ENCODE measurements at places on chromosomes 2 and 18. TPM values are rescaled to one million over a fixed set of nuclear protein-coding genes. Genes with fewer than 3 reads are reported as not detected.

The CCDC150 gene
- 14.2 TPM for polyA plus RNA-seq

DNA sequence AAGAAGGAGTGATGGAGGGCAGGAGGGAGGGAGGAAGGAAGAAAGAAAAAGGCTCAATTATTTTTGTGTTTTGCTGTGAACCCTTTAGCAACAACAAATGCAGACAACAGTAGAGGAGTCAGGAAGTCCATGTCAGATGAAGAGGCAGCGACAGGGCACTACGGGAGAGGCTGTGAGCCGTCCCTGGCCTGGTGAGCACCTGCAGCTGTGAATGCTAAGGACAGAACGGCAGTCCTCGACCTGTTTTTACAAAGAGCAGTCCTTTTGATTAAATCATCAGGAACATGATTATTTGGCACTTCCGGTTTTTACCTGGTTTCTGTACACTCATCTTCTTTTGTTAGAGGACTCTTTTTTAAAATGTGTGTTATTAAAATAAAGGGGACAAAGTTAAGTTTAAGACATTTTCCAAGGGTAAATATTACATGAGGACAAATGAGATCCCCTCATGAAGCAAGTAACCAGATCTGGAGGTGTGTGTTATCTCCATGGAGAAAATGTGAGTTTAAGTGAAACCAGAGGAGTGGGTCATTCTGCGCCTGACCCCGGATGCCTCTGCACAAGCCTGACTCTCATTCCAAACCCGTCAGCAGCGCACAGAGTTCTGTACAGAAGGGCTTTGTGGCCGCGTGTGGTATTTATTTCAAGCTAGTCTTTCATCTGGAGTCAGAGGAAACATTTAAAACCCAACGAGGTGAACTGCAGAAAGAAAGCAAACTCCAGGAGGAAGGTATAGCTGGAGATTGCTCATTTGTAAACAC is 492.5 kb downstream of the SOX11 start:
- DNase-seq, result no peak

- DNase-seq, result no peak
Observed at GRCh38 chr2:71003966-71004755, 9.5 kb upstream of the TEX261 start.

DNA sequence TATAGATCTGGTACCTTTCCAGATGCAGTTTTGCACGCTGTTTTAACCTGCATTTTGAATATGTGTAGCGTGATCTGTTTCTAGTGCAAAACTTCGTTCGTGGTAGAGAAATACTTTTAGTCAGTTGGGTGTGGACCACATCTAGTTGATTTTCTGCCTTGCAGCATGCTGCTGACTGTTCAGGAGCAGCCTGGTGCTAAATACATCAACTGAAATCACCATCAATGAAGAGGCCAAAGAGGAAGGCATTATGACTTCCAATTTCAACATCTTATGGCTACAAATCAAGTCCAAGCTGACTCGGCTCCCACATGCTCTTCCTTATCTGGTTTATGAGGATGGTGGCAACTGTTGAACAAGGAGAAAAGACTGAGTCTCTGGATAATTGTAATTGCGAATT is 298.5 kb downstream of the ZNF521 start:
- no peak for DNase-seq

The FLACC1 gene
- polyA plus RNA-seq, result 0.07 TPM

DNA sequence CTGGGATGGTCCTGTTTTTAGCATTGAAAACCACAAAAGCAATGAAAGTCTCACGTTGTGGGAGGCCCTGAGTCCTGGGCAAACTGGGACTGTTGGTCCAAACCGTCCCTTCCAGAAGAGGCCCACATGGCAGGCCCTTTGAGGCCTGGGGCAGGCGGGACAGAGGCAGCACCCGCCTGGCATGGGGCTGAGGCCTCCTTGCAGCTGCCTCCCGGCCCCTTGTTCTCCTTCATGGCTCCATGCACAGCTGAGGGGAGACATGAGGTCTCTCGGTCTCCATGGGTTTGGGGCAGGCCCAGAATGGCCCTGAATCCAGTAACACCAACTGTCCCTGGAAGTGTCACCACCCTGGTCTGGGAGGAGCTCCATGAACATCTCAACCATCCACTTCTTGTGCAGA is 61.9 kb downstream of the RRM2 start:
- no peak for DNase-seq

The SLC23A3 gene
- polyA plus RNA-seq, result 0.90 TPM

The SLC4A3 gene
- polyA plus RNA-seq, result 3.1 TPM

DNA sequence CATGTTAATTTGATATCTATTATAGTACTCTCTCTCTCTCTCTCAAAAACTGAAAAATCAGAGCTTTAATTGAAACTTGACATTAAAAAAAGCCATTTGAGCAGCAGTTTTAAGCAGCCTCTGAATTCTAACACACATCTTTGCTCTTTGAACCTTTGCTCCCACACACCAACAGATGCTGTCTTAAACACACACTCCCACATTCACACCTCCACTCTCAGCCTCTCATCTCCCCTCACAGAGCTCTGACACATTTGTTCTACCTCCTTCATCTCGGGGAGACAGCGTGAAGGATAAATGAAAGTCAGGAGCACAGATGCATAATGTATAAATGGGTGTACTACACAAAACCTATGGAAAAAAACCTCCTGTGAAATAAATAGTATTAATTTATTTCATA is 95.2 kb downstream of the NAB1 start:
- DNase-seq, result no peak

DNA sequence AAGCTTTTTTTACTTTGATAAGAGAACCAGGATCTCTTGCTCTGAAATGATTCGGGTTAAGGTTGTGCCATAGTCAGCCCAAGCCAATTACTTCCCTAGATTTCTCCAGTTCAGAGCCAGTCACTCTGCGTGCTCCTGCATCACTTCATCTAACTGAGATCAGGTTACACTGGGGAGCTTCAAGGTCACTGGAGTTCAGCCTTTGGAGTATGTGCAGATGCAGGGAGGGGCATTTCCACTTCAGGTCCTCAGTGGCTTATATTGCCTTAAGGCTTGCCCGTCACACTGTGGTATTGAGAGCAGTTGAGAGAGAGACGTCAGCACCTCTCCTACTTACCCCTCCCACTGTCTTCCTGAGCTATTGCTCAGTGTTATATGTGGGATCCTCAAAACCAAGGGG is 317.8 kb downstream of the EPHA4 start:
- no peak for DNase-seq

The SAG gene
- not detected for polyA plus RNA-seq

The TLX2 gene
- 0.58 TPM for polyA plus RNA-seq

GRCh38 chr2:170587922-170588321 is 127.2 kb upstream of the SP5 start:
- no peak for DNase-seq

DNA sequence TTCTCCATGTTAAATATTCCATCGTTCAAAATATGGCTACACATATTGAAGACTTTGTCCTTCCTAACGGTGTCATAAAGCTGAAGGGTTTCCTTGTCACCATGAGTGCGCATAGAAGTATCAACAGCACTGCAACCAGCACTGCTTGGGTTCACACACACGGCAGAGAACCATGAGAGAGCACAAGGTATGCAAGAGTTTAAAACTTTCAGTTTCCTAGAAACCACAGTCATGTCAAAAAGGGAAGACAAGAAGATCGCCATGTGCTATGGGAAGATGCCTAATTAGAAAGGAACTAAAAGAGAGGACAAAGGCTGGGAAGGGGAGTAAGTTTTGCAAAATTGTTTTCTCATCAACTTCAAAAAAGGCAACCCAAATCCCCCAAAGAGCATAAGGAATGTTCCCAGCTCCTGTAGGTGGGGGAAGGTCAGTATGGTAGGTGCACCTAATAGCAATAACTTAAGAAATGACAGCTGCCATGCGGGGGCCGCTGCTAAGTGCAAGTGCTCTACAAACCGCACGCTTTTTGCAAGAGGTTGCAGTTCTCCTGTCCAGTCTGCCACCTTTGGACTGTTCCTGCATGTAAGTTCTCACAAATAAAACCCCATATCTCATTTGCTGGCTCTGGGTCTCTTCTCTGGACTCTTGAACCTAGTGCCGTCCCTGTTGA is 136.8 kb downstream of the TMEM163 start:
- no peak for DNase-seq

The C18orf54 gene
- polyA plus RNA-seq, result 3.2 TPM
